ENCODE measurements at places on chromosomes 1 and 21. TPM values are rescaled to one million over a fixed set of nuclear protein-coding genes. Genes with fewer than 3 reads are reported as not detected.

- no peak overlapping the region for H3K4me3 ChIP-seq
- peaks cover 38% of the 10 kb centered on the region for H3K4me1 ChIP-seq
- peaks cover 3% of the 10 kb centered on the region for H3K36me3 ChIP-seq
- H3K27ac ChIP-seq: no peak overlapping the region
- no peaks in the 10 kb centered on the region for H3K27me3 ChIP-seq
- DNase-seq: no peak
Measured at GRCh38 chr1:8678673-8679394, 138.6 kb downstream of the RERE start.

- no peak overlapping the region for H3K4me3 ChIP-seq
- H3K27ac ChIP-seq: no peak overlapping the region
- H3K27me3 ChIP-seq: peaks cover 7% of the 10 kb centered on the region
- H3K36me3 ChIP-seq: no peaks in the 10 kb centered on the region
- H3K4me1 ChIP-seq: no peaks in the 10 kb centered on the region
Measured at GRCh38 chr1:114092186-114093062, 61.2 kb downstream of the SYT6 start.

DNA sequence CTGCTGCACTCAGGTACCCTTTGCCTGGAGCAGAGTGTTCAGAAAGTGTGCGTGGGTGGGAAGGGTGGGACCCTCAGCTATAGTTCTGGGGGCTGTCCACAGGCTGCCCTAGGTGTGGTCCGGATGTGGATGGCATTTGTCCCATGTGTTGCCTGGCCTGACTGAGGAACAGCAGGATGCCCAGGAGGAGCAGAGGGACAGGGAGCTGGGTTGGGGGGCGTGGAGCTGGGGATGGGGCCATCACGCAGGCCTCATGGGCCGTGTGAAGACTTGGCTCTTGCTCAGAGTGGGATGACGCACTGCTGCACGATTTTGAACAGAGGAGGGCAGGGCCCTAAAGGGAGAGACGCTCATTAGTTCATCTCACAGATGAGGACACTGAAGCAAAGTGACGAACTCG lies 17.0 kb downstream of the C1orf115 start:
- H3K27ac ChIP-seq: no peak overlapping the region
- DNase-seq: no peak
- no peak overlapping the region for H3K4me3 ChIP-seq
- no peaks in the 10 kb centered on the region for H3K36me3 ChIP-seq

DNA sequence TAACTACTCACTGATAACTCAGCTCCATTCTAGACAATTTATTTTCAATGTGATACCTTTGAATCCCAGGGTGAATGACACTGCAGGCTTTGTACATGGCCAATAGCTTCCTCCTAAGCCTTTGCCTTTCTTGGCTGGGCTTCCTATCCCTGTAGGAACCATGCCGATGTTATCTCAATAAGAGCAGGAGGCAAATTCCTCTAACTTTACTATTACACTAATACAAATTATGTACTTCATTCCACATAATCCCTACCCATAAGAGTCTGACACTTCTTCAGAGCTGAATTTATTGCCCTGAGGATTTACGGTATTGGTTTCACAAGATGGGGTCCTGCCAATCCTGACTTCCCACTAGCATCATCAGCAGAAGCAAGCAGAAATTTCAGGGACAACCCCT lies 14.0 kb downstream of the TGFBR3 start:
- H3K4me1 ChIP-seq: peaks cover 56% of the 10 kb centered on the region
- no peak overlapping the region for H3K27ac ChIP-seq
- H3K36me3 ChIP-seq: no peaks in the 10 kb centered on the region
- no peak for DNase-seq
- H3K4me3 ChIP-seq: no peak overlapping the region

DNA sequence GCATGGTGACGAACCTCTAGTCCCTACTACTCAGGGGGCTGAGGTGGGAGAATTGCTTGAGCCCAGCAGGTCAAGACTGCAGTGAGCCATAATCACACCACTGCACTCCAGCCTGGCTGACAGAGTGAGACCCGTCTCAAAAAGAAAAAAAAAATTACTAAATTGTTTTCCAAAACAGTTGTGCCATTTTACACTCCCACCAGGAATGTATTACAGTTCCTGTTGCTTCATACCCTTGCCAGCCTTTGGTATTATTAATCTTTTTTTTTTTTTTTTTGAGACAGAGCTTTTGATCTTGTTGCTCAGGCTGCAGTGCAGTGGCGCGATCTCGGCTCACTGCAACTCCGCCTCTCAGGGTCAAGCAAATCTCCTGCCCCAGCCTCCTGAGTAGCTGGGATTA lies 55.9 kb downstream of the RPS6KA1 start:
- no peak for DNase-seq
- no peaks in the 10 kb centered on the region for H3K27me3 ChIP-seq
- no peak overlapping the region for H3K4me3 ChIP-seq
- peaks cover 34% of the 10 kb centered on the region for H3K4me1 ChIP-seq
- peaks cover 4% of the 10 kb centered on the region for H3K36me3 ChIP-seq
- H3K27ac ChIP-seq: no peak overlapping the region

DNA sequence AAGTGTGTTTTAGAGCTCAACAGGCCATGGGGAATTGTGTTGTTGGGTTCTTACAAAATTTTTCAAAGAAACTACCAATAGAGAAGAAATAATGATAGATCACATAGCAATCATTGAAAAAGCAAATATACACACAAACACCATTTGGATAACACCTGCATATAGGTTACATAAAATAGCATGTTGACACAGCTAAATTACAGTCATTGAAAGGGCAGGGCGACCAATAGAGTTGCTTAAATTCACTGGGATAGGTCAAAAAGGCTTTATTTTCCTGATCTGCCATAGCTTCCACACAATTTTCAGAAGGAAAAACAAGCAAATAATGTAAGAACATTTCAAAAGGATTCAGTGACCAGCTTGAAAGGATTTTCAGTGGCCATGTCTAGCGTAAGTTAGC lies 57.9 kb upstream of the FGGY start:
- no peak for DNase-seq
- H3K4me3 ChIP-seq: no peak overlapping the region
- no peaks in the 10 kb centered on the region for H3K4me1 ChIP-seq
- no peaks in the 10 kb centered on the region for H3K27me3 ChIP-seq
- no peak overlapping the region for H3K27ac ChIP-seq

DNA sequence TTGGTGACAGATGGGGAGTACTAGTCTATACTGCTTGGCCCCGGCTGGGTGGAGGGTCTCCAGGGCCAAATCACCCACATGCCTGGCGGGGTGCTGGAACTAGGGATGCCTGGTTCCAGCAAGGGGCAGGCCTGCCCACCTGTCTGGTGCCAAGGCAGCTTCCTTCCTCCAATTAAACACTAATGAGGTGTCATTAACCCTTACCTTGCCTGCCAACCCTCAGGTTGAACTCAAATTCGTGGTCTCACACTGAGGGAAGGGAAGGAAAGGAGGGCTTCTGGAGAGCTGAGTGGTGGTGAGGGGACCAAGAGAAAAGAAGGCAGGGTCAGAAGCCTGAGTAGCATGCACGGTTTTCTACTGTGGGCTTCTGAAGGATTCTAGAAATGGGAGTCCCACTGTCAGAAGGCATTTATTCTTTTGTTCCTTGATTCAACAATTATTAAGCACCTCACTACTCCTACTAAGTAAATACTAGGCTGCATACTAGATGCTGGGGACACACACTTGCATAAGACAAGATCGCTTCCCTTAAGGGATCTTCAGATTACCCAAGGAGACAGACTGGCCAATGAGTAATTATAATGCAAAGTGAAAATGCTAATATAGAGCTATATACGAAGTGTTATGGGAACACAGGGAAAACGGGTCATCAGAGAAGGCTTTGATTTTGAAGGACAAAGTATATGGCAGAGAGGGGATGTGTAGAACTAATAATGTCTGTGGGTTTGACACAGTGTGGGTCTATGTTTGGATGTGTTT lies 5.9 kb upstream of the EFNA3 start:
- DNase-seq: no peak
- H3K36me3 ChIP-seq: peaks cover 3% of the 10 kb centered on the region
- H3K27me3 ChIP-seq: no peaks in the 10 kb centered on the region
- H3K27ac ChIP-seq: no peak overlapping the region
- no peak overlapping the region for H3K4me3 ChIP-seq

- no peak for DNase-seq
- no peak overlapping the region for H3K4me3 ChIP-seq
- H3K27ac ChIP-seq: no peak overlapping the region
- H3K27me3 ChIP-seq: peaks cover 5% of the 10 kb centered on the region
- H3K36me3 ChIP-seq: no peaks in the 10 kb centered on the region
- H3K4me1 ChIP-seq: no peaks in the 10 kb centered on the region
Measured at GRCh38 chr1:62263006-62263813, 56.0 kb downstream of the KANK4 start.

DNA sequence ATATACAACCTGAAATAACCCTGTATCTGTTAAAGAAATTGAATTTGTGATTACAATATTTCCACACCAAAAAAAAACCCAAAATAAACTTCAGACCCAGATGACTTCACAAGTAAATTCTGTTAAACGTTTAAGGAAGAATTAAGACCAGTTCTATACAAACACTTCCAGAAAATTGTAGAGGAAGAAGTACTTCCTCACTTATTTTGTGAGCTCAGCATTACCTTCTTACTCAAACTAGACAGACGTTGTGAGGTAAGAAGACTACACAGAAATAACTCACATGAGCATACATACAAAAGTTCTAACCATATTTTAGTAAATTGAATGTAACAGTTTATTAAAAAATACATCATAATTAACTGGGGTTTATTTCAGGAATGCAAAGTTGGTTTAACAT lies 18.8 kb downstream of the RALGPS2 start:
- no peak overlapping the region for H3K27ac ChIP-seq
- no peaks in the 10 kb centered on the region for H3K27me3 ChIP-seq
- no peaks in the 10 kb centered on the region for H3K4me1 ChIP-seq
- no peak for DNase-seq
- H3K36me3 ChIP-seq: peaks cover 9% of the 10 kb centered on the region

- no peaks in the 10 kb centered on the region for H3K36me3 ChIP-seq
- H3K27me3 ChIP-seq: no peaks in the 10 kb centered on the region
- DNase-seq: no peak
- no peak overlapping the region for H3K27ac ChIP-seq
- no peak overlapping the region for H3K4me3 ChIP-seq
Measured at GRCh38 chr21:29145354-29145782, 14.9 kb downstream of the MAP3K7CL start.

Gene MYCL
- total RNA-seq: 0.20 TPM

Gene LMX1A
- total RNA-seq: not detected

Gene TMEM52
- 2.1 TPM for total RNA-seq

Gene EPHX1
- 3.6 TPM for total RNA-seq

Gene CXADR
- total RNA-seq: 0.20 TPM

All from activated CD8-positive, alpha-beta T cell treated with anti-CD3 and anti-CD28 coated beads for 36 hours (primary cell).